ENCODE measurements at places on chromosomes 5 and 9. TPM values are rescaled to one million over a fixed set of nuclear protein-coding genes. Genes with fewer than 3 reads are reported as not detected.

The SOHLH1 gene
- total RNA-seq, result 0.99 TPM

The LCN15 gene
- not detected for total RNA-seq

The MYOZ3 gene
- total RNA-seq, result 11.1 TPM

The ZNF474 gene
- total RNA-seq, result 0.38 TPM

The CYLC2 gene
- not detected for total RNA-seq

The TMEM252 gene
- total RNA-seq, result not detected
